Left lung (tissue), 14 donors: ENCODE measurements at places on chromosomes 2 and 18. TPM values are rescaled to one million over a fixed set of nuclear protein-coding genes. Genes with fewer than 3 reads are reported as not detected.

- DNase-seq: no peak
Measured at GRCh38 chr2:235701206-235701981, 207.6 kb downstream of the AGAP1 start.

DNA sequence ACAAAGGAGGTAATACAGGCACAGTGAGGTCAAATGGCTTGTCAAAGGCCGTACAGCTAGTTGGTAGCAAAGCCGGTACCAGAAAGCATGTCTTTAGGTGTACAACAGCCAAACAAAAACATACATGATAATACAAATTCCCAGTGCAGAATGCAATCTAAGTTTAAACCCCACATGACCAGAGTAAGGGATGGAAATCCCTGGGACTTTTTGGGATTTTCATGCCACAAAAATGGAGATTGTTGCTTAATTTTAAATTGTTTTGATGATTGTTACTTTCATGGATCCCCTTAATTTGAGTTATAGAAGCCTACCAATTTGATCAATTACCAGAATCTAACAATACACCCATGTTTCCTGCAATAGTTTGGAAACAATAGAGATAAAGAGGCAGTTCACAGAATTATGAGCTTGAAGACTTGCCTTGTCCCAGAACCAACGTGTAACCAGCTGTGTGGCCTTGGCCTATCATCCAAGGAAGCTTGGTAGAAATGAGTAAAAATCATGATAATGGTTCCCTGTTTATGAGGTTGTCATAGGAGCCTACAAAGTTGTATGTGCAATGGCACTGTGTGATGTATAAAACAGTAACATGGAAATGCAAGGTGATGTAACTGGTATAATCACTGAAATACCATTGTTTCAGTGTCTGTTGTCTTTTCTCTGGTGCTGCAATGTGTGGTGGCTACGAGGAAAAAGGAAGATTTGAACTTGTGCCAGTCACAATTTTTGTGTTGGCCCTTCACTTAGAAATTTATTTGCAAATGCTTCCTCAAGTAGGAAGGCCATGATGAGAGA lies 85.3 kb downstream of the ZEB2 start:
- DNase-seq: no peak

GRCh38 chr2:133109772-133110171 lies 439.8 kb upstream of the LYPD1 start:
- no peak for DNase-seq

- DNase-seq: no peak
Measured at GRCh38 chr2:20081841-20082240, 30.4 kb upstream of the LAPTM4A start.

DNA sequence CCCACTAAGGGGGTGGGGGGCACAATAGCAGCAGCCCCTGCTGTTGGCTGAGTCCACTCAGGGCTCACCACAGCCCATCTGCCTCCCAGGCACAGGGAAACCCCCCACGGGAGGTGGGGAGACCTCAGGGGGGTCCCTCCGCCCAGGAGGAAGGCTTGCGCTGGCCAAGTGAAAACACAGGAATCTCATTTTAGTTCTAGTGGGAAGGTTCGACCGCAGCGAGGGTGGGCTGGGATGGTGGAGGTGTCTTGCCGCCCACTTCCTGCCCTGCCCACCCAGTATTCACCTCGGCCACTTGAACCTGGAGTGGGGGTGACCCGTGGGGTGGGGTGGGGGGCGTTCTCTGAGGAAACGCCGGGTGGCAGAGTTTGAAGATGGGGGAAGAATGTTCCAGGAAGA lies 6.9 kb upstream of the BOK start:
- no peak for DNase-seq

GRCh38 chr18:65287652-65288051 lies 463.2 kb upstream of the CDH7 start:
- no peak for DNase-seq

- DNase-seq: no peak
Measured at GRCh38 chr18:48990481-48991318, 39.9 kb upstream of the SMAD7 start.

DNA sequence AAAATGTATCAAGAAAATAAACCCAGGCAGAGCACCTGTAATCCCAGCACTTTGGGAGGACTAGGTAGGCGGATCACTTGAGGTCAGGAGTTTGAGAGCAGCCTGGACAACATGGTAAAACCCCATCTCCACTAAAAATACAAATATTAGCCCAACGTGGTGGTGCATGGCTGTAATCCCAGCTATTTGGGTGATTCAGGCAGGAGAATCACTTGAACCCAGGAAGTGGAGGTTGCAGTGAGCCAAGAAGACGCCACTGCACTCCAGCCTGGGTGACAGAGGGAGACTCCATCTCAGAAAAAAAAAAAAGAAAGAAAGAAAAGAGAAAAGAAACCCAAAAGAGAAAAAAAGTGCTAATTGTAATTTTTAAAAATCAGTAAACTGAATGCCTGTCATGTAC lies 41.4 kb downstream of the DDX18 start:
- DNase-seq: no peak

DNA sequence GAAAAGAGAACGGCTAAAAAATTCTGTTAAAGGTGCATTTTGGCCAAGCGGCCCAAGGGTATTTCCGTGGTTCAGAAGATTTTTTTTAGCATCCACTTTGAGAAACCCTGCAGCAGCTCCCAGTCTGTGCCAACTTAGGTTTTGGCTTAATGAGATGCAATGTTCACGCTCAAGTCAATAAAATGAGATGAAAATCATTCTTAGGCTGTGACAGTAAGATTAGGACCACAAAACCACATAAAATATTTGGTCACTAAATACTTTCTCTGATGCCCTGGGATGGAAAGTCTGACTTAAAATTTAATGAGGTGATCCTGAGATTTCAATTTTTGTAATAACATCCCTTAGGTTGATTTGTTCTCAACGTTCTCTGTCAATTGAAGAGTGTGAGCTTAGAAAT lies 74.2 kb upstream of the FHL2 start:
- no peak for DNase-seq

DNA sequence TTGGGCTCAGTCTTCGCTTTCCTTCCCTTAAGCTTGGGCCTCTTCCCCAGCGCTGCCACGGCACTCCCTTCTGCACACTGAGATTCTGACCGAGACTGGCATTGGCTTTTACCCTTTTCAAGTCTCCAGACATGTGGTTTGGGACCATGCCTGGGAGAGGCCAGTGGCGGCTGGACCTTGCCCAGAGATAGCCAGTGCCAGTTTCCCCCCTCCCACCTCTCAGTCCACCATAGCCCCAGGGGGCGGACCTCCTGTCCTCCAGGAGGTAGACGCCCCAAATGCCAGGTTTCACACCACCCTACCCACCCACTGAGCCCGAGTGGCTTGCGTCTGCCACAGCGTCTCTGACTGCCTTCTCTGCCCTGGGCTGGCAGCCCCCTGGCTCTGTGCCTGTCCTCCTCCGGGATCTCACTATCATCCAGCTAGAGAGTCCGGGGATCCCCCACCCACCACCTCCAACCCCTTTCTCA lies 47.7 kb downstream of the INPP5D start:
- no peak for DNase-seq

The BABAM2 gene
- polyA plus RNA-seq: 28.8 TPM

- DNase-seq: no peak
Measured at GRCh38 chr2:132667706-132668105, 2.3 kb downstream of the LYPD1 start.

DNA sequence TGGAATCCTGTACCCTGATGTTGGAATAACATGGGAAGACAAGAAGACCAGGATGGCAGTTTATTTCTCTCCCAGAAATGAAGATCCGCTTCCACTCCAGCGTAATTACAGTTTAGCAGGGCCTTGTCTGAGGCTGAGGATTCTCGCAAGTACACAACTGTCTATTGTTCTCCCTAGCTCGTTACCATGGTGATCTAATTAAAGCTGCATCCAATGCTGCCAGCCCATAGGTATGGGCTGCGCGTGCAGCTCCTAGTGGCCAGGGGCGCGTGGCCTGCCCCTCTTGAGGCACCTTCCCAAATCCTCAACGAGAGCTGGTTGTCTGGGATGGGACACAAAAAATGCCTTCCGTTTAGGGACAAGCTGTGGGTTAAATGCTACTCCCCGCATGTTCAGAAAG lies 344.9 kb downstream of the CYRIA start:
- no peak for DNase-seq

DNA sequence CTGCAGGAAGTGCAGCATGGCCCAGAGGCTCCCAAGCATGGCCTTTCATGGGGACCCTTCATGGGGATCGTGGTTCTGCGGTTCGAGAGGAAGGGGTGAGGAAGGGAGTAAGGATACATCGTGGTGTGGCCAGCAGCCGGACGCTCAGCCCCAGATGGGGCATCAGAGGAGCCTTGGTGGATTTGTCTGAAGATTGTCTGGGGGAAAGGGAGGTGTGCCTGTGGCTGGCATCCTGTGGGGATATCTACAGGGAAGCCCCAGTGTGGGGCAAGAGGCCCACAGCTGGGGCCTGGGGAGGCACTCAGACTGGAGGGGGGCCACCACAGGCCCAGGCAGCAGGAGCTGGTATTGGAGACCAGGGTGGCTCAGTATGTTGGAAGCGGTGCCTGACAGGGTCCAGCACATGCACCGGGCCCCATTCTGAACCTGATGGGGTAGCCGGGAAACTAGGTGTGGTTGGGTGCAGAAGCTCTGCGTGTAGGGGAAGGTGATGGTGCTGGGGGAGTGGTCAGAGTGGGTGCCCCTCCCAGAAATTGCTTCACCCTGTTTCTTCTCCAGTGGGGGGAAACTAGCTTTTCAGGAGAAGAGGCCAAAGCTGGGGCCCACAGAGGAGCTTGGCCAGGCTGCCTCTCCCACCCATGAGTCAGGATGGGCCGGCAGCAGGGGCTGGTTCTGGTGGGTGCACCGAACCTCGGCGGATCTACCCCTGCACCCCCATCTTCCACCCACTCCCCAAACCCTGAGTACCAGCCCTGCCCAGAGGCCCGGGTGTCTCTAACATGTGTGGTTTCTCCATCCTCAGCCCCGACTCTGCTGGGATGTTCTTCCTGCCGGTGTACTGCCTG lies 274.4 kb upstream of the HDAC4 start:
- no peak for DNase-seq

DNA sequence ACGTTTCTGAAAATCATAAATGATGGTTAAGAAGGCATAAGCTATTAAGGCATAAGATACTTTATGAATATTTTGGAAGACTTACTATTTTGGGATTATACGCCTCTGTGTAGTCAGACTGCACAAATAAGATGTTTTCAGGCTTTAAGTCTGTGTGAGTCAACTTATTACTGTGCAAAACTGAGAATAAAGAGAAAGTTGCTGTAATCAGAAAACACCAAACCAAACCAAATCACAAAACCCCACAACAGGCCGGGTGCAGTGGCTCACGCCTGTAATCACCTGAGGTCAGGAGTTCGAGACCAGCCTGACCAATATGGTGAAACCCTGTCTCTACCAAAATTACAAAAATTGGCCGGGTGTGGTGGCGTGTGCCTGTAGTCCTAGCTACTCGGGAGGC lies 7.7 kb downstream of the CLK1 start:
- no peak for DNase-seq

DNA sequence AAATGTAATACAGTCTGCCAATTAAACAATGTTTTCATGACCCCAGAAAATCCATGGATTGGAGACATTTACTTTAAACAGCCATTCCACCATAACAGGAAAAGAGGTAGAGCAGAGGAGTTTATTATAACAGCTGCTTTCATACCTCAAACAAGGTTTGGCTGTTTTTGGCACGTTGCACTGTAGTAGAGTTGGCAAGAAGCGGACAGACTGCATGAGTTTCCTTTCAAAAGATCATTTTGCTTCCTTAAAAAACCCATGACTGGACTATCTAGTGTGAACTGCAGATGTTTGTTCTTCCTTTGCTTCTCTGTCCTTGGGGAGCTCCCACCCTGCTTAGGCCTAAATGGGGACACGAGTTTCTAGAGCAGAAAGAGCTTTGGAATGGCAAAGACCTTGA lies 108.5 kb upstream of the THOC1 start:
- DNase-seq: no peak
